ENCODE measurements at places on chromosomes 12 and 14. TPM values are rescaled to one million over a fixed set of nuclear protein-coding genes. Genes with fewer than 3 reads are reported as not detected.

DNA sequence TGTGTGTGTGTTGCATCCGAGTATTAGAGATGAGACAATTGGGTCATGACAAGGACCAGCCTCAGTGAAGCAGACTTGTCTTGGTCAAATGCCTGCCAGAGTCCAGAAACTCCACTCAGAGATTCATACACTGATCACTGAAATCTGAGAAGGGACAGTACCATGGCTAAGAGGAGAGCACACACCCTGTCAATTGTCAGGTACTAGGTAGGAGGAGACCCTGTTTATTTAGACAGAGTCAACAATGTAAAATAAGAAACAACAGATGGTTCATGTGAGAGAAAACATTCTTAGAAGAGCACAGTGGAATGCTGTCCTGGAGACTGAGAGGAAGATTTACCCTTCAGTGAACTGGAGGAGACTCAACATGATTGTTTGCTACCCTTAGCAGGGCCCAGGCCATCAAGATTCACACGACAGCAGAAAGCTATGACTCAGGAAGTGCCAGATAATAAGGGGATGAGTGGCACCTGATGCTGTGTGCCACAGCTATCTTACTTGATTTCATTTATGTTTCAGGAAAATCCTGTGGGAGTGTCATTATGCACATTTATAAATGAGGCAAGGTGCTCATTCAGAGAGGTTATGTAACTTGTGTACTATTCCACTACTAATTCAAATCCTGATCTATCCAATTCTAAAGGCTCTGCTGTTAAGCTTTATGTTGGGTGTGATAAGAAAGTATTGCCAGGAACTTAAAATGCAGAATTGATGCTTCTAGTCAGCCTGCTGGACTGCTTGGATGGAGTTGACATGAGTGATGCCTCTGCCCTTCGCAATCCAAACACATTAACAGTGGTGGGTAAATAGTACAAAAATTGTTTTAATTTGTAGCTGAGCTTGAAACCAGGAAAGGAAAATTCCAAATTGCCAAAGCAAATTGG, 136.6 kb upstream of the NEDD1 start:
- no peak for DNase-seq

DNA sequence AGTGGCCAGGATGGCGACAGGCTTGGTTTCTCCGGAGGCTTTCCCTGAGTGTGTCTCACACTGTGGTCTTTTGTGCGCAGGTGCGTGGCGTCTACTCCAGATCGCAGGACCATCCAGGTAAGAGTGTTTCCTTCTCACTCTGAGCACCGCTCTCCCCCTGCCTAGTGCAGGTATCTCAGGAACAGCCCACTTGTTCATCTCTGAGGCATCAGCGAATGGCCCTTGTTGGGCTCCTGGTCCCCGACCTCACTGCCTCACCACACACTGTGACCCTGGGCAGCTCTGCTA, 781 bp downstream of the ADGRD1 start:
- DNase-seq, result no peak

DNA sequence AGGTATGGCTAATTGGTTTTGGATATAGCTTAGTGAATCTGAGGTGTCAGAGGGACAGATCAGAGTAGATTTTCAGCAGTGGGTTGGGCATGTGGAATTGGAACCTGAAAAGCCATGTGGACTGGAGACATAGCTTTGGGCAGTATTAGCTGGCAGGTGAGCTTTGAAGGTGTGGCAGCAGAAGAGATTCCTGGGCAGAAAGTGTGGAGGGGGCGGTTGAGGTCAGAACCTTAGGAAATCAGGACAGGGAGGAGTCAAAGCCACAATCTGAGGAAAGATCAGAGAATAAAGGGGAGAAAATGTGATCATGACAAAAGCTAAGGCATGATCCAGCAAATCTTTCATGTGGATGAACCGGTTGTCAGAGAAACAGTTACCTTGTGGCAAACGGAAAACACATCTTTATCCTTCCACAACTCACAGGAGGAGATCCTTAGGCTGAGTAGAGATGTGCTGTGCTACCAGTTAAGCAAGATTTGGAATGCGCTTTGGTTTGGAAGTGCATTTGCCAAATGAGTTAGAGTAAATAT, 56.4 kb downstream of the PTGER2 start:
- no peak for DNase-seq

- DNase-seq, result no peak
Observed at GRCh38 chr14:104903990-104904389, 20.7 kb upstream of the PLD4 start.

The TSPAN9 gene
- 1.3 TPM for total RNA-seq

Measured in activated CD4-positive, alpha-beta T cell treated with anti-CD3 and anti-CD28 coated beads for 36 hours (primary cell).